ENCODE measurements at places on chromosomes 4 and X.
A peak's percentile ranks its signal among the peaks of the same experiment; 100 is the strongest.

GRCh38 chrX:65883556-65883955 is 156.3 kb downstream of the VSIG4 start:
- DNase-seq = no peak

DNA sequence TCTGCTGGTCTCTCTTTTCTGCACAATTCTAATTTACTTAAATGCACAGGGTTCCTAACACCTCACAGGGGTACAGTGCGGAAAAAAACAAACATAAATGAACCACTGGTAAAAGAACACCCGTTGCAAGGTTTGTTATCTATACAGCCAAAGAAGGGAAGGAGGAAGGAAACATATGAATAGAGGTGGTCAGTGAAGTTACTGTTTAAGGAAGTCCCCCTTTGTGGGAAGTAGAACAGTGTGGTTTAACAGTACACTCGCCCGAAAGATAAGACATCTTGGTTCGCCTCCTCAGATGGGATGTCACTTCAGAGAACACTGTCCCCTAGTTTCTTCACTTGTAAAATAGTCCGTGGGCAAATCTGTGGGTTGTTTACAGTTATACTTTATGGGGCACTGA is 57.5 kb downstream of the TEC start:
- no peak for DNase-seq

- no peak for DNase-seq
Measured at GRCh38 chrX:24657671-24658386, 10.7 kb upstream of the PCYT1B start.

- DNase-seq = no peak
Measured at GRCh38 chr4:53598901-53599300, 7.6 kb upstream of the LNX1 start.

GRCh38 chr4:27692158-27692557 is 831.5 kb downstream of the STIM2 start:
- peak; percentile 30 for DNase-seq

- DNase-seq = no peak
Measured at GRCh38 chrX:154806837-154807501, 1.7 kb upstream of the MPP1 start.

DNA sequence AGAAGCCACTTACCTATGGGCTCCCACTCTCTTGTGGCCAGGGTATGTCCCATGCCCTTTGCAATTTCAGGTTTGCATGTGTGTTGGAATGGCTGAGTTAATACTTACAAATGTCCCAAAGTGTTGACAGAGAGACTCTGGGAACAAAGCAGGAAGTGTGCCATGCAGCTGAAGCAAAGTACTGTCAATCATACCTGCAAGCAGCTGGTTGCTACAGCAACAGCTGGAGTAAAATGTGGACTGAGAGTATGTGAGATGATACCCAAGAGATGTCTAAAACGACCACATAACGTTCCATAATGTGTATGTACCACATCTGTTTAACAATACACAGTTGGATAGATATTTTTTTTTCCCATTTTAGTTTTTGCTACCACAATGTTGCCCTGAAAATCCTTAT is 82.8 kb upstream of the CAMK2D start:
- no peak for DNase-seq

- DNase-seq = peak; percentile 43
Measured at GRCh38 chr4:172998527-172999469, 169.8 kb upstream of the GALNT7 start.

DNA sequence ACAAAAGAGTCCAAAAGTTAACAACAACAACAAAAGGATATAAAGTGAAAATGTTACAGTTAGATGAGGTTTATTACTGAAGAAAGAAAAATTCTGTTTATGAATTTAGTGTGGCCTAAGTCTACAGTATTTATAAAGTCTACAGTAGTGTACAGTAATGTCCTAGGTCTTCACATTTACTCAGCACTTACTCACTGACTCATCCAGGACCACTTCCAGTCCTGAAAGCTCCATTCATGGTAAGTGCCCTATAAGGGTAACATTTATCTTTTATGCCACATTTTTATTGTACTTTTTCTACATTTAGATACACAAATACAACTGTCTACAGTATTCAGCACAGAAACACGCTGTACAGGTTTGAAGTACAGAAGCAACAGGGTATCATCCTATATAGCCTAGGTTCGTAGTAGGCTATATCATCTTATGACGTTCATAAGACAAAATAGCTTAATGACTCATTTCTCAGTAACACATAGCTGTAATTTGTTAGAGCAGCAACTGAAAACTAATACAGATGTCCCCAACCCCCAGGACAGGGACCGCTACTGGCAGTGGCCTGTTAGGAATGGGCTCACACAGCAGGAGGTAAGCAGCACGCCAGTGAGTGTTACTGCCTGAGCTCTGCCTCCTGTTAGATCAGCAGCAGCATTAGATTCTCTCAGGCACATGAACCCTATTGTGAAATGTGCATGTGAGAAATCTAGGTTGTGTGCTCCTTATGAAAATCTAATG is 61.3 kb downstream of the CENPC start:
- DNase-seq = no peak

DNA sequence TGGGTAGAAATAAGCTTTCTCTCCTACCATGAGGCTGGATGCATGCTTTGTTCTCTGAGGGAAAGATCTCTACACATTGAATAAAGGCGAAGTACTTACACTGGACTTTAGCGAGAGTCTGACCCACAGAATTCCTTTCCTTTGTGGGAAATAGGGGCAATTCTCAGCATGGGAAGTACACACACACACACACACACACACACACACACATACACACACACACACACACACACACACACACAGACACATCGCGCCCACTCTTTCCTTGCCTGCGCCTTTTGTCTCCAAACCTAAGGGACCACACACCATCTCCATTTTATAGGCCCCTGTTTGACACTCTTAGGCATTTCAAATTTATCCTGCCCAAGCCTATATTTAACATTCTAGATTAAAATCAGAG is 83.8 kb downstream of the LUZP4 start:
- DNase-seq = no peak

GRCh38 chrX:9357518-9358114 is 107.2 kb upstream of the TBL1X start:
- no peak for DNase-seq

- DNase-seq = no peak
Measured at GRCh38 chrX:66328950-66329596, 165.0 kb downstream of the HEPH start.

DNA sequence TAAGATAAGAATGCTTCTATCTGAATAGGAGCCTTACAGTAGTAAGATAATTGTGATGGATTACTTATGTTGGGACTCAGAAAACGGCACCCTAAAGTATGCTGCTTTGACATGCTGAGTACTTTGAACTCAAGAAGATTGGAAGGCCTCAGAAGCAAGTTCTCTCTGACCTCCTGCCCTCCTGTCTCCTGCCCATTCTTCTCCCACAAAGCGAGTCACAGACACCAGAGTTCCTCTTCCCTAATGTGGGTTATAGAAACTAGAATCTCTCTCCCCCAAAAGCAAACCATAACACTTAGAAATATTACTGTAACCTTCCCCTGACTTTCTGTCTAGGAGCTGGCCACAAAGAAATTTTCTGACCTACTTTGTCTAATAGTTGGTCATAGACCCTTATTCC is 76.5 kb downstream of the DDIT4L start:
- no peak for DNase-seq

DNA sequence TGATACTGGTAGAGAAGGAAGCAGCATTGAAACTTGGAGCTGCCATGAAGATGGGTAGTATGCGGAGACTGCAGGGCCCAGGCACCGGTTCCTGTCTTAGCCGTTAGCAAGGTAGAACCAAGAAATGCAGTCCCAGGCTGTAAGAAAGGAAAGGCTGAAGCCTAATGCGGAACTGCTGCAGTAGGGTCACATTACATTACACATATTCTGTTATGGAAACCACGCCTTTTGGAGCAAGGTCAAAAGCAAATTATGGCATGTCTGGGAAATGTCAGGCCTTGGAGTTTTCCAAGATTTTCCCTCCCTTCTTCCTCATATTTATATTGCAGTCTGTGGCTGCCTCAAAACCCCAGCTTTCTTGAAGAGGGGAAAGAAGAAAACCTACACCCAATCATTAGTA is 204.8 kb upstream of the RASGEF1B start:
- no peak for DNase-seq

- no peak for DNase-seq
Measured at GRCh38 chr4:90816754-90817153, 689.6 kb downstream of the CCSER1 start.

DNA sequence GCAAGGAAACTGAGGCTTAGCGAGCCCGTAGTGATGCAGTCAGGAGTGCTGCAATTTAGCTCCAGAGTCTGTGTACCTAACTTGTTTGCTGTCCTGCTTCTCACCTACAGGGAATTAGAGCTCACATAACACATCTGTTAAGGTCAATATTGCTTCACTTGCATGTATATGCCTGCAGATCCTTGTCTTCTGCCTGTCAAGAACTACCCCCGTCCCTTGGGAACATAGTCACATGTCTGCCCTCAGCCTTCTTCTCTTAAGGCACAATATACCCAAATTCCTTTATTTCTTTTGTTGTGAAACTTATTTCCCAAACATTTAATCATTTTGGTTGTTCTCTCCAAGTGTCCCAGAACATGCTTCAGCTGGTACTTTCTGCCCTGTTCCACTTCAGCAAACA is 103.3 kb upstream of the LEF1 start:
- DNase-seq = no peak

GRCh38 chr4:83618431-83618830 is 82.5 kb downstream of the GPAT3 start:
- peak; percentile 82 for DNase-seq

DNA sequence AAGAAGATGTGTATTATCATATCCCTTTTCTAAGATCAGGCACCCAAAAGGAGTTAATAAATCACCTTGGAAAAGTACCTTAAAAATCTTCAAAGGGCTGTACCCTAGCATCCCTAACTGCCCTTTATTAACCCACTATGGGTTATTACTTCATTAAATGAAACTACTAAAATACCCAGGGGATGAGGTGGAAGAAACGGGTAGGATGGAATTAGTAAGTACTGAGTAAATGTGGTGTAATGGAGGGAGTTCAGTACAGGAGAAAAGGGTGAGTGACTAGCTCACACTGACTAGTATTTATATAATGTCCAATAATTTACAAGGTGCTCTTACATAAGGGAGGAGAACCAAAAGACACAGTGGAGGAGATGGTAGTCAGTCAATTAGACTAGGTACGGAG is 51.0 kb upstream of the RASGEF1B start:
- DNase-seq = no peak

- DNase-seq = no peak
Measured at GRCh38 chr4:76156635-76157034, 8.4 kb upstream of the NUP54 start.

DNA sequence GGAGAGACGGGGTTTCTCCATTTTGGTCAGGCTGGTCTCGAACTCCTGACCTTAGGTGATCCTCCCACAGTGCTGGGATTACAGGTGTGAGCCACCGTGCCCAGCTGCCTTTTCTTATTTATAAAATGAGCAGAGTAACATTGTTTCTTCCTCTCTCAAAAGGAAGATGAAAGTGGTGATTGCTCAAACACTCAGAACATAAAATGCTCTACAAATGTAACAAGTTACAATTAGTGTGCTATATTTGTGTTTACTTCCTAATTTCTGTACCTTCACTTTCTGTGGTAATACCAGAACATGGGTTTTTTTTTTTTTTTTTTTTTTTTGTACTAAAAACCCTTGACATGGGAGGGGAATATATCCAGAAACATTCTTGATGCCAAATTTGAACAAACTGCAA is 197.9 kb downstream of the MGST2 start:
- no peak for DNase-seq

- no peak for DNase-seq
Measured at GRCh38 chrX:123085311-123085940, 98.7 kb upstream of the GRIA3 start.

GRCh38 chr4:78940752-78941151 is 1.5 kb upstream of the PAQR3 start:
- DNase-seq = no peak

DNA sequence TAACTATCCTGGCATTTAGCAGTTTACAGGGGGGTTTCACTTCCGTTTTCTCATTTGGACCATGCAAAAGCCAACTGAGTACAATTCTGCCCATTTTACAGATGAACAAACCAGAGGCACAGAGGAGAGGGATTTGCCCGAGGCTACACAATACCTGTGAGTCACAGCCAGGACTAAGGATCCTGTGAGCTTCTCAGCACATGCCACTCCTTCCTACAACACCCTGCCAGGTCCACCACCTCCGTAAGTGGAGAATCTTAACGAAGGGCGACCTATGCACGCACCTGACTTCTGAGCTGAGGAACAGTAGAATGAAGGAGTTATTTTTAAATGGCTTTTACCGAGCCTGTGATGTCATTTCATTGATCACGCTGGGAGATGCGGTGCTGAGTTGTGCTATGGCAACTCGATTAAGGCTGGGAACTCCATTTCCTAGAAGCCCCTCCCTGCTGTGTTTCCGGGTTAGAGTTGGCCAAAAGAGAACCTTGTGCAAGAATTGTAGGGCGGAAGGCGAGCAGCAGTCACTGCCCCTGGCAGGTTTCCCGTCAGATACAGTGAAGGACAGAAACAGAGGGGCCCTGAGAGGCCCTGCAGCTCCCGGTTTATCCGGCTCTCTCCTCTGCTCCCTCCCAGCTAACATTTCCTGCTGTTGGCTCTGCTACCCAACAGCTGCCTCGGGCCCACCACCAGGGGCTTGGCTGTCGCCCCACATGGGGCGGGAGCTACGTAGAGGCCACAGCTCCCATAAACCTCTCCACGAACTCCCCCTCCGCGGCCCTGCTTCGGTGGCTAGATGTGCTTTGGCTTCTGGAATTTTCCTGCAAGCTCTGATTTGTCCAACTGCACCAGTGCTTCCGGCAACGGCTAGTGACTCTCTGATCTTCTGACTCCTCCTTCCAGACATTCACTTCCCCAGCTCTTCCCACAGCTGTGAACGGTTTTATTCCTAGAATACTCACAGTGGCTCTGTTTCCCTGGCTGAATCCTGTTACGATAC is 75.1 kb upstream of the USP9X start:
- peak; percentile 72 for DNase-seq

DNA sequence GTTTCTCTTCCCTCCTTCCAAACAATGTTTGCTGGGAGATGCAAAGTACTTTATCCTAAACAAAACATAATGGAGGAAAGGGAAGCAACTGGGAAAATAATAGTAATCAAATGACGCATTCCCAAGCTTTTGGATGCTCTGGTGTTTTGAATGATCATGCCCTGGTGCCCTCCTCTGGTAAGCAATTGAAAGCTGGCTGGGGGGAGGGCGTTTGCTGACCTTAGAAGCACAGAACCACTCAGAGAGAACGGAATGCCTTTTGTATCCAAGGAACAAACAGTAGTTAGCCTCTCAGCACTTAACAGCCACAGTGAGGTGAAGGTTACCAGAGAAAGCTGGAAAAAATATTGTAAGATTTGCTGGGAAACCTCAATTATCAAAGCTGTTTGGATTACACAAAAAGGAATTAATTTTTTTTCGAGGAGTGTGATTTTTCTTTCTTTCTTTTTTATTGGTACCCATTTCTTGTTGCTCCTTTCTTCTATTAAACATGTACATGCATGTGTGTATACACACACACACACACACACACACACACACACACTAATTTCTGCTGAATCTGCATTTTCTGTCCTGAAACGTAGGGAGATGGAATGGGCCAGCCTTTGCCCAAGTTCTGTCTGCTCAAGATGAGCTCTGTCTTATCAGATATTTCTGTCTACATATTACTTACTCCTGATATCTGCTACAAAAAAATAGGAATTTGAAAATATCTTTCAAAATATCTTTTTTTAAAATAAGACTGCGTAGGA is 155.8 kb upstream of the IGFBP7 start:
- DNase-seq = no peak

Data from LoVo (cell line).